ENCODE measurements at places on chromosomes 6 and 20. TPM values are rescaled to one million over a fixed set of nuclear protein-coding genes. Genes with fewer than 3 reads are reported as not detected.
A peak's percentile ranks its signal among the peaks of the same experiment; 100 is the strongest.

DNA sequence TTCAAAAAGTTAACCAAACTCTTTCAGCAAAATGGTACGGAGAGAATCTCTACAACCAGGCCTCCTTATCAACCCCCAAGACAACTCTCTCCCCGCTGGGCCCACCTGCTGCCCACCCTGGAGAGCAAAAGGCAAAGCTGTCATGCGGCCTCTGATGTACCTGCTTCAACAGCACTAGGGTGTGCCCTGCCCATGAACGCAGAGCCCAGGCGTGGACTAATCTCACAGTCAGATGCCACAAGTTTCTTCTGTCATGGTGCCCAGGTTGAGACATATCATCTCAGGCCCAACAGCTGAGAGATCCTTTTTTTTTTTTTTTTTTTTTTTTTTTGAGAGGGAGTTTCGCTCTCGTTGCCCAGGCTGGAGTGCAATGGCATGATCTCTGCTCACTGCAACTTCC, 26.3 kb downstream of the SLC2A4RG start:
- H3K4me1 ChIP-seq: no peaks in the 10 kb centered on the region
- H3K27me3 ChIP-seq: no peaks in the 10 kb centered on the region
- no peak for DNase-seq
- no peak overlapping the region for H3K4me3 ChIP-seq
- H3K36me3 ChIP-seq: peaks cover 29% of the 10 kb centered on the region

DNA sequence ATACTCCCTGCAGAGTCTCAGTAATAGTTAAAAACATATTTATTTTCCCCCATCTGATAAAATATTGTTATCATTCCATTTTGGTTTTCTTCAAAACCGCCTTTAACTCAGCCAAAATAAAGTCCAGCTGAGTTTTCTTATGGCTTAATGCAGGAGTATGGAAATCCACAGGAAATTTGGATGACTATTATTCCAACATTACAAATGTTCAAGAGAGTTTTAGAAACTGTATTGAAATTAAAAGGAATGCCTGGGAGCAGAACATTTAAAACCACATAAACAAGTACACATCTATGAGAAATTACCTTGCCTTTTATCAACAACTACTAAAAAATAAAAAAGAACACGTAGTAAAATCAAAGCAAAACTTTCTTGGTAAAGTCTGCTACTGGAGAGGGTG, 45.7 kb downstream of the NCOA7 start:
- no peak overlapping the region for H3K4me3 ChIP-seq
- DNase-seq: no peak
- H3K27me3 ChIP-seq: no peaks in the 10 kb centered on the region
- H3K27ac ChIP-seq: no peak overlapping the region
- H3K36me3 ChIP-seq: no peaks in the 10 kb centered on the region
- peaks cover 8% of the 10 kb centered on the region for H3K4me1 ChIP-seq

DNA sequence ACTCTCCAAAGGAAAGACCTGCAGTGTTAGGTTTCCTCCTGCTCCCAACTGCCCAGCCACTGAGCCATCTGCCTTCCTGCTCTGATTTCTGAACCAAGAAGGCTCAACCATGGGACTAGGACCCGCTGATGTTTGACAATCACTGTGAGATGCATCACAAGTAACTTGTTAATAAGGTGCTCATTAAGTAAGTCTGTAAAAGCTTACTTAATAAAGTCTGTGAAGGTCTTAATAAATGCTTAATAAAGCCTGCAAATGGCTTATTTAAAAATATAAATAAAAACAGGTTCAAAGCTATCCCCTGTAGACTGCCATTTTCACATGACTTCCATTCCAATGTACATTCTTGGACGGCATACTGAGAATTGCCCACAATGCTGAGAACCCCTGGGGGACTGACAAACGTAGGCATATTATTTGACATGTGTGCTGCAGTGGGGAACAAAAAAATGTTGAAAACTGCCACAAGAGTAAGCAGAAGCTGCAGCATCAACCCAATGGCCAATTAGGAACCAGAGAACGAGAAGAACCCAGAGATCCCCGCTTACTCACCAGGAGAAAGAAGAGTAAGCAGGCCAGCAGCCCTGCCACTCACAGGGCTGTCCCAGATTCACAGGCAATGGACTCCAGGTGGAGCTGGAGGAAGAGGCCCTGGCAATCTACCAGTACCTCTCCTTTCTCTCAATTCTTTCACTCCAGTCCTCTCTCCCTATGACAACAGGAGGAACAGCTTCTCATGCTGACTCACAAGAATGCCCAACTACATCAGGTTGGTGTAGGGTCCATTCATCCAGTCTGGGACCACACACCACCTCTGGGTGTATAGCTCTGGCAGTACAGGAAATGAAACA, 19.5 kb downstream of the KIF13A start:
- H3K36me3 ChIP-seq: no peaks in the 10 kb centered on the region
- no peaks in the 10 kb centered on the region for H3K27me3 ChIP-seq
- H3K4me1 ChIP-seq: peaks cover 59% of the 10 kb centered on the region
- H3K27ac ChIP-seq: no peak overlapping the region

TMC2 gene
- total RNA-seq: not detected

DNA sequence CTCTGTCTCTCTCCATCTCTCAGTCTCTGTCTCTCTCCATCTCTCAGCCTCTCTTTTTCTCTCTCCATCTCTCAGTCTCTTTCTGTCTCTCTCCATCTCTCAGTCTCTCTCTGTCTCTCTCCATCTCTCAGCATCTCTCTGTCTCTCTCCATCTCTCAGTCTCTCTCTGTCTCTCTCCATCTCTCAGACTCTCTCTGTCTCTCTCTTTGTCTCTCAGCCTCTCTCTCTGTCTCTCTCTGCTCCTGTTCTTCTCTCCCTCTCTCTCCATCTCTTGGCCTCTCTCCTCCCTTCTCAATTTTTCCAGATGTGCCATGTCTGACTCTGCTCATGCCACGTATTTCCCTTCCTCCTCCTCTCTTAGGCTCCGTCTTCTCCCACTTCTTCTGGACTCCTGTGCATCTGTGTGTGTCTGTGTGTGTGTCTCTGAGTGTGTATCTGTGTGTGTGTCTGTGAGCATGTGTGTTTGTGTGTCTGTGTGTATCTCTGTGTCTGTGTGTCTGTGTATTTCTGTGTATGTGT, 72.7 kb downstream of the SRC start:
- H3K27me3 ChIP-seq: peaks cover 89% of the 10 kb centered on the region
- no peak for DNase-seq
- H3K36me3 ChIP-seq: no peaks in the 10 kb centered on the region
- no peak overlapping the region for H3K4me3 ChIP-seq
- H3K4me1 ChIP-seq: no peaks in the 10 kb centered on the region

PTCHD4 gene
- not detected for total RNA-seq

DNA sequence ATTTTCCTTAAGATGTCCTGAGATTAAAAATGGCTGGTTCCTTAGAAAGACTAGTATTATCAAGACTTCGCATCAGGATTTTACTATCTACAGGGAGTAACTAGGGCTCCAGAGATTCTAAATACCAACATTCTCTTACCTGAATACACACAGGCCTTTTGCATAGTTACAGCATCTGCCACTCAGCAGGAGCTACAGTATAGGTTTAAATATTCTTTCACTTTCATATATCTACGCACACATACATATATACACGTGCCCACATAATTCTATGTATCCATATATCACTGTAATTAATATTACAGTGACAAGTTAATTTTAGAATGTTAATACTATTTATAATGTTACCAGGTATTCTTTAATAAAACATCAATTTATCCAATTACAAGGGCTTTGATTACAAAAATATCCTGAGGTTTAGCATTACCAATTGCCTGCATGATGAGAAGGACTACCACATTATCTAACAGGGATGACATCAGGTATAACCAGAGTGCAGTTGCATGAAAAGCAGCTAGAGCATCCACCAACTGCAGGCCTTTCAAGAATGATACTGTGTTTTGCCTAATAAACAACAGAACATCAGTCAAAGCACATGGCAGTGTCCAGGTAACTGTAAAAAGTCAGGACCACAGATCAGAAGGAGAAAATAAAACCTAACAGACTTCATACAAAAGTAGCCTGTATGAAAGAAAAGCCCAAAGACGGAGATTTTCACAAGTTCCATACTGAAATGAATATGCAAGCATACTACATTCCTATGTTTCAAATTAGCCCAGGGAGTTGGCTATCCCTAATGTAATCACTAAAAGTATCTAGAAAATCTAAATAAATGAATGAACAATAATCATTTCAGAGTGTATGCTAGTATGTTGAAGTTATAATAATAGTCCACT, 268.7 kb downstream of the PTPRK start:
- H3K27me3 ChIP-seq: no peaks in the 10 kb centered on the region
- DNase-seq: no peak
- peaks cover 12% of the 10 kb centered on the region for H3K4me1 ChIP-seq
- H3K27ac ChIP-seq: no peak overlapping the region

- peak; percentile 86 for DNase-seq
- H3K36me3 ChIP-seq: peaks cover 50% of the 10 kb centered on the region
- H3K27me3 ChIP-seq: no peaks in the 10 kb centered on the region
- no peak overlapping the region for H3K4me3 ChIP-seq
- peaks cover 42% of the 10 kb centered on the region for H3K4me1 ChIP-seq
Observed at GRCh38 chr6:43669922-43670622, 17.5 kb downstream of the MRPS18A start.

DNA sequence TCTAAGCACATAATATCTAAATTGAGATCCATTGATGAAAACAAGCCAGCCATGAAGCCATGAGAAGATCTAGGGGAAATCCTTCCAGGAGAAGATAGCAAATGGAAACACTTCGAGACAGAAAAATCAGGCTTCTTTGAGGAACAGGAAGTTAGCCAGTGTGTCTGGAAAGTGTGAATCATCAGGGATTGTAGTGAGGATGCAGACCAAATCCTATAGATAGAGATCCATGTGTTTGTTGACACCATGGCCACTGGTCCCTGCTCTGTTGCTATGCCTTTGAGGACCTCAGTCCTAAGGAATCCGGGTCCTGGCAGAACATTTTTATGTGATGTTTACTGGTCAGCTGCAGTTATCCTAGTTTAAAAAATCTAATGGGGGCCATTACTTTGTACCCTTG, 6.6 kb upstream of the ELOVL2 start:
- no peak overlapping the region for H3K4me3 ChIP-seq
- no peak for DNase-seq
- H3K4me1 ChIP-seq: peaks cover 10% of the 10 kb centered on the region
- H3K27me3 ChIP-seq: no peaks in the 10 kb centered on the region
- H3K36me3 ChIP-seq: no peaks in the 10 kb centered on the region

DNA sequence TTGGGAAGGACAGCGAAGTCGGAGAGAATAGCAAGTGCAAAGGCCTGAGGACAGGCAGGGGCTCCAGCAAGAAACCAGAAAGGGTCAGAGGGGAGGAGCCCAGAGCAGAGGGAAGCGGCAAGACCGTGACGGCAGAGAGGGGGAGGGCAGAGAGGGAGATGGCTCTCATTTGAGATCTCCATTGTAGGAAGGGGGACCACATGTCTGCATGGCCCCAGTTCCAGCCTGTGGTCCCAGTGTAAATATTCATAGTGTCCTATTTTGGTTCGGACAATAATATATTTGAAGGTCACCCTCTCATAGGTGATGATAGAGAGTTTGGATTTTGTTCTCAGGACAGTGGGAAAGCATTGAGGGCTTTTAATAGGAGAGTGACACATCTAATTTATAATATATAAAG, 231.1 kb upstream of the RNF24 start:
- DNase-seq: no peak
- peak overlapping the region; percentile 28 for H3K27ac ChIP-seq
- H3K27me3 ChIP-seq: no peaks in the 10 kb centered on the region
- H3K4me1 ChIP-seq: peaks cover 44% of the 10 kb centered on the region

GRCh38 chr6:96624957-96625356, 62.0 kb downstream of the FHL5 start:
- DNase-seq: no peak
- no peak overlapping the region for H3K4me3 ChIP-seq
- no peaks in the 10 kb centered on the region for H3K27me3 ChIP-seq
- no peaks in the 10 kb centered on the region for H3K36me3 ChIP-seq
- H3K27ac ChIP-seq: no peak overlapping the region

GRCh38 chr6:71444222-71444621, 155.6 kb downstream of the OGFRL1 start:
- DNase-seq: no peak
- no peaks in the 10 kb centered on the region for H3K27me3 ChIP-seq
- H3K27ac ChIP-seq: no peak overlapping the region
- no peaks in the 10 kb centered on the region for H3K4me1 ChIP-seq
- H3K36me3 ChIP-seq: no peaks in the 10 kb centered on the region
- H3K4me3 ChIP-seq: no peak overlapping the region

- H3K36me3 ChIP-seq: no peaks in the 10 kb centered on the region
- H3K4me1 ChIP-seq: no peaks in the 10 kb centered on the region
- peaks cover 30% of the 10 kb centered on the region for H3K27me3 ChIP-seq
- H3K27ac ChIP-seq: no peak overlapping the region
Observed at GRCh38 chr6:33095681-33096080, 19.9 kb downstream of the HLA-DPB1 start.

SLC22A2 gene
- not detected for total RNA-seq

BMP6 gene
- 6.2 TPM for total RNA-seq

DNA sequence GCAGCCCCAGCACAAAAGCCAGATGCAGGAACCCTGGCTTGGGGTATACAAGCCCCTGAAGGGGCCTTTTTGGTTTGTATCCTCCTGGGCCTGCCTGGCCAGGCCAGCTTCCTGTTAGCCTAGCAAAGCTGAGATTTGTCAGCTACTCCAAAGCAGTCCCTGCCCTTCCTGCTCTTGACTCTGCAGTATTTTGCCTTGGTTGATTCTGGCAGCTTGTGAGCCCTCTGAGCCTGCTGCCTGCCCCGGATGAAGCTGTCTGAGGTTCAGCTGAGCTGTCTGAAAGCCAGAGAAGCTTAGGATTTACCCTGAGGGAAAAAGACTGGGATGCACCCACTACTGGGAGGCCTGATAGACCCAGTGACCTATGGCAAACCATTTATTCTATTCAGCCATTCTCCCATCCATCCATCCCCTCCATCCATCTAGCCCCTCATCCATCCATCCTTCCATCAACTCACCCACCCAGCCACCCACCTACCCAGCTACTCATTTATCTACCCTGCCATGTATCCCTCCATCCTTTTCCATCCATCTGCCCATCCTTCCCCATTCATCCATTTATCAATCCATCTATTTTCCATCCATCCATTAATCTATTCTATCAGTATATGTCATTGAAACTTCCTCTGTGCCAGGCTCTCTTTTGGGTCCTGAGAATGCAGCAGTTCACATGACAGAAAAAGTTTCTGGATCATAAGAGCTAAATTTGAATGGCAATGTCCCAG, 307.5 kb downstream of the DHX35 start:
- no peaks in the 10 kb centered on the region for H3K27me3 ChIP-seq
- no peak overlapping the region for H3K27ac ChIP-seq
- H3K4me1 ChIP-seq: no peaks in the 10 kb centered on the region
- H3K36me3 ChIP-seq: no peaks in the 10 kb centered on the region
- no peak overlapping the region for H3K4me3 ChIP-seq

Measured in stomach (tissue), 19 donors.